HS-27A (cell line): ENCODE measurements at places on chromosomes 3 and 15.

GRCh38 chr15:38555686-38556334, 8.8 kb downstream of the RASGRP1 start:
- DNase-seq = peak; percentile 52

DNA sequence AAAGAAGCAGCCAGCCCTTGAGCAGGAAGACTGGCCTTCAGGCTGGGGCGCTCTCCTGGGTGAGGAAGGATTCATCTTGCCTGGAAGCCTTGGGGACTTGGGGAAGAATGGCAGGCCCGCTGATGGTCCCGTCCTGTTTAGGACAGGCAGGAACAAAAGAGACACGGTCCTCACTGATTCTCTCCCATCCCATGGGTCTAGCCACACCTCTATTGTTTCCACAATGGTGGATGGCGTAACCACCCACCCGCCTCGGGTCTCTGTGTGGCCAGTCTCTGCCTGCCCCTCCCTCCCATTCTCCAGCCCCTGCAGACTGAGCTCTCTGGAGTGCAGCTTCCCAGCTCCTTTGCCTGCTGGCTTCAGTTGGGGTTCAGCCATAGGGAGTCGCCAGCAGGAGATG, 284.3 kb downstream of the UACA start:
- no peak for DNase-seq

- DNase-seq = no peak
Measured at GRCh38 chr15:98773616-98774015, 125.3 kb downstream of the IGF1R start.

GRCh38 chr15:32828507-32829186, 110.8 kb downstream of the GREM1 start:
- DNase-seq = peak; percentile 81

DNA sequence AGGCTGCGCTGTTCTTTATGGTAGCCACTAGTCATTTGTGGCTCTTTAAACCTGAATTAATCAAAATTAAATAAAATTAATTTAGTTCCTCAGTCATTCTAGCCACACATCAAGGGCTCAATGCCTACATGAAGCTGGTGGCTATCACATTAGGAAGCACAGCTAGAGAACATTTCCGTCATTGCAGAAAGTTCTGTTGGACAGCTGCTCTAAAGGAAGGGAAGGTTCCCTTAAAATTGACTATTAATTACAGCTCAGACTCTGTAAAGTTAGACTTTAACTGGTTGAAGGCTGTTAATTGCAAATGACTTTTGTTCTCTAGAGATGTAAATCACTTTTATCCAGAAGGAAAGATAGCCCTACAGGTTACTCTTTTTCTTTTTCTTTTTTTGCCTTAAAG, 202.7 kb upstream of the ADAMTS9 start:
- DNase-seq = no peak

- no peak for DNase-seq
Measured at GRCh38 chr3:133115176-133115575, 77.0 kb downstream of the TMEM108 start.

- DNase-seq = no peak
Measured at GRCh38 chr15:31217067-31217466, 109.6 kb upstream of the KLF13 start.

GRCh38 chr15:91897585-91898372, 44.3 kb downstream of the SLCO3A1 start:
- DNase-seq = no peak

DNA sequence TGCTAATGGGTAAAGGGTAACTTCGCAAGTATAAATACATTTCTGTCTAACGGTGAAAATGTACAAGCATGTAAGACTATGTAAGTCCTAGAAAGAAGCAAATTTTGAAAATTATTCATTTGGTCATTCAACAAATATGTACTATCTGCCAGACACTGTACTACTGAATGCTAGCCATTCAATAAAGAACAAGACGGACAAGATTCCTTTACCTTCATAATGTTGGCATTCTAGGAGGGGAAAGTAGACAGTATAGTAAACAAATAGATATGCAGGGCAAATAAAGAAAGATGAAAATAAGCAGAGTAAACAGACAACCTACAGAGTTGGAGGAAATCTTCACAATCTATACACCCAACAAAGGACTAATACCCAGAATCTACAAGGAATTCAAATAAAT, 32.7 kb downstream of the C3orf70 start:
- DNase-seq = no peak

GRCh38 chr3:57093489-57093888, 33.0 kb downstream of the SPATA12 start:
- DNase-seq = no peak

DNA sequence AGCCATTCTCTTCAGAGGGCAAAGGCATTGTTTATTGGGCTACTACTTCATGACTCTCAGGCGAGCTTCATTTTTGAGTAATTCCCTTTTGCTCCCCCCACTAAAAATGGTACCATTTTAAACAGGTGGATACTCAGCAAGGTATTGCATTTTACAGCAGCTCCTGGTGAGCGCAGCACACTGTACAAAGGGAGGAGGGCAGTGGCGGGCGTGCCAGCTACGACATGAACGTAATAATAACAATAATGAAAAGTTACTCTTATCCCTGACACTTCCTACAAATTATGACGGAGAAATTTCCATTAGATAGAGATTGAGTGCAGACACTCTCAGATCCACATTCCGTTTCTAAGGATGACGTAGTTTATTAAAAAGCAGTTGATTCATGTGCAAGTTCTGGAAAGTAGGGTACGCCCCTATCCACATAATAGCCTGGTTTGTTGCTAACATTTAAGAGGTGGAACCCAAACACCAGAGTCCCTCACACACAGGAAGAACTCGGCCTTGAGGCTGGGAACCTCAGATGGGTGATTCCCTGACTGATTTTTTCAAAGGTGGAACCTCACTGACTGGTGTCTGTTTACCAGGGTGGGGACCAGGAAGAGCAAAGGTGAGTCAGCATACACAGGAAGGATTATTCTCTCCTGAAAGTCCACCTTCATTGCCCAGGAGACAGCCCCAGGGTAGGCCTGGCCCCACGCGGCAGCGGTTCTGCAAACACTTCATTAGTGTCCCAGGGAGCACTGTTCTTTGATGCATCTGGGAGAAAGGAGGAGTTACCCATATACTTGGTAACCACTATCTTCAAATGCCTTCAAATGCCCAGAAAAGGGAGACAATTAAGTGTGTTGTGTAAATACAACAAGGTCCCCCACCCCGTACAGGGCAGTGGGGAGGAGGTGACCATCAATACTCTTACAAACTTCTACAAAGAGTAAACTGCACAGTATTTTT, 69.9 kb downstream of the LDHAL6B start:
- DNase-seq = no peak

DNA sequence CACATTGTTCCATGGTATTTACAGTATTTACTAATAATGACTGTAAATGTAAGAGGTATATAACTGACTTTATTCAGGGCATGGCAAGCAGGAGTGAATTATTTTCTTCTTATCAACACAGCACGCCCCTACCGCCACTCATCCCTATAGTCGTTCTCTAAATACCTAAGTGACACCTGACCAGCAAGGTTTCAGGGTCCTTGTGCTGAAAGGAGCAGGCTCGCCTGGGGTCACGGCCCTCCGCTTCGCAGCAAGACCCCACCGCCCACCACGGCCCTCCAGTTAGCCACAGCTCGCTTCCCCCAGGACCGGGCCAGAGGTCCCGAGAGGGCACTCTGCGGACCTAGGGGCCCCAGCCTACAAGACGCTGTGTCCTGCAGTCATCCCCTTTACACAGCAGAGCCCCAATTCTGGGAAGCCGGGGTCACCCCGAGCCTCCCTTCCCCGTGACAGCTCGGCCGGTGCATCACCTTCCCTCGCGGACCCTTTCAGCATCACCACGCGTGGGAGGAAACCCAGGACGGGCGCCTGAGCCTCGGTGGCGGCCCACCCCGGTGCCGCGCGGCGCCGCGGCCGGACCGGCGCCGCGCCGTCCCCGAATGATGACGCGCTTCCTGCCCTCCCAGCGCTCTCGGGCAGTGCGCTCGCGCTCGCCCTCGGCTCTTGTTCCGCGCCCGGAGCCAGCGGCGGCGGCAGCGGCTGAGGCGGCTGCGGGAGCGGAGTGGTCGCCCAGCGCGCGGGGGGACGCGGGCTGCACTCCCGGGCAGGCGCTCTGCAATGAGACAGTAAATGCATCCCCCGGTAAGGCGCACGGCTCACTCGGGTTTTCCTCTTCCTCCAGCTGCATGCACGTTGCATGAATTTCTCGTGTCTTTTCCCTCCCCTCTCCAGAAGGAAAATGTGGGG, 225.1 kb upstream of the C2CD4B start:
- DNase-seq = peak; percentile 58

DNA sequence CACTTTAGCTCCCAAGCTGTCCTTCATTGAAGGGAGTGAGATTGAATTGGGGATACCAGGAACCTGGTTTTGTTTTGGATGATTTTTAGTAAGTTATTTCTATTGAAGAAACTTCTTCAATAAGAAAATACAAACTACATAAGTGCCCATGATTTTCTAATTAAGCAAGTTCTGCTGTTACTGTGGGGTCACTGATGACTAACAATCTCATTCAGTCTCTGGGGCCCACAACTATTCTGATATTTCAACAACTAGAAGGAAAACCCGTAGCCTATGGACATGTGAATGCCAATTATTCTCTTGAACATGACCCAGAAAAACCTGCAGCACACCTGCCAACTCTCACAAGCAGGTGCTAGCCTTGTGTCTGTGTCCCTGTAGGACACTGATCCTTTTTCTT, 184.6 kb downstream of the DCLK3 start:
- no peak for DNase-seq

DNA sequence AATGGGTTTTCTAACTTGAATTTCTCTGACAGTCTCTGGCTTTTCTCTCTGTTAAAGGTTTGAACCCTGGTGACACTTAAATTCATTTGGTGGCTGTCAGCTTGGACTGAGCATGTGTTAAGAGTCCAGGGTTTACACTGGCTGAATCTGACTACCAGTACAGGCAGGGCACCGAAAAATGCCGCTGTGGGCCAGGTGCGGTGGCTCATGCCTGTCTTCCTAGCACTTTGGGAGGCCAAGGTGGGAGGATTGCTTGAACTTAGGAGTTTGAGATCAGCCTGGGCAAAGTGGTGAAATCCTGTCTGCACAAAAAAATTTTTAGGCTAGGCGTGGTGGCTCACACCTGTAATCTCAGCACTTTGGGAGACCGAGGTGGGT, 1.8 kb downstream of the MANF start:
- DNase-seq = no peak

GRCh38 chr3:135851201-135852081, 114.1 kb upstream of the PPP2R3A start:
- no peak for DNase-seq
